ENCODE measurements at places on chromosomes 2 and 18.

DNA sequence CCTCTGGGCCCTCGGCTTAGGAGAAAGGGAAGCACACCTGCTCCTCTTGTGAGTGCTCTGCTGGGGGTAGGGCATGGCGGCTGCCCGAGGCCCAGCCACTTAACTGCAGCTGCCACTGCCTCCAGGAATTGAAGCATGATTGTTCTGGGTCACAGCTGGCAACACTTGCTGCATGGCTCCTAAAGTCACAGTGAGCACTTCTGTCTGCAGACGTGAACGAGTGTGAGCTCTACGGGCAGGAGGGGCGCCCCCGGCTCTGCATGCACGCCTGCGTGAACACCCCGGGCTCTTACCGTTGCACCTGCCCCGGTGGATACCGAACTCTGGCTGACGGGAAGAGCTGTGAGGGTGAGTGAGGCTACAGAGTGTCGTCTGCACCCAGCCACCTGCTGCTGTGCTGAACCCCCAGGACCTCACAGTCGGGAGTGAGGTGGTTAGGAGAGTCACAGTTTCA lies 44.4 kb downstream of the FBLN7 start:
- DNase-seq, result peak; percentile 85

GRCh38 chr2:24723665-24724064 lies 69.5 kb downstream of the PTRHD1 start:
- no peak for DNase-seq

- no peak for DNase-seq
These were observed 179.6 kb downstream of the MGAT5 start for GRCh38 chr2:134433469-134433868.

DNA sequence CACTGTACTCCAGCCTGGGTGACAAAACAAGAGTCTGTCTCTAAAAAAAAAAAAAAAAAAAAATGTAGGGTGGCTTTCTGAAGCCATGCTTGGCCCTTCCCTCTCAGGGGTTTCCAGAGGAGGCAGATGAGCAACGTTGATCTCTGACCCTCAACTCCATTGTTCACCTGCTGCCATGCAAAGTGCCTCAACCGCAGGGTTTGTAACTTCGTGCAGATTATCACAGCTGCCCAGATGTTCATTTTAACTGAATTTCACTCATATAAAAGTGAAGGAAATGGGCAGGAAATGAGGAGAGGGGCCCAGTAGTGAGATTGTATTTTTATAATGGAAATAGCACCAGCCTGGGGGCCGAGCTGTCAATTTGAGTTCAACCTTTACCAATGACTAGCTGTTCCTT lies 14.9 kb upstream of the B3GNT2 start:
- no peak for DNase-seq

DNA sequence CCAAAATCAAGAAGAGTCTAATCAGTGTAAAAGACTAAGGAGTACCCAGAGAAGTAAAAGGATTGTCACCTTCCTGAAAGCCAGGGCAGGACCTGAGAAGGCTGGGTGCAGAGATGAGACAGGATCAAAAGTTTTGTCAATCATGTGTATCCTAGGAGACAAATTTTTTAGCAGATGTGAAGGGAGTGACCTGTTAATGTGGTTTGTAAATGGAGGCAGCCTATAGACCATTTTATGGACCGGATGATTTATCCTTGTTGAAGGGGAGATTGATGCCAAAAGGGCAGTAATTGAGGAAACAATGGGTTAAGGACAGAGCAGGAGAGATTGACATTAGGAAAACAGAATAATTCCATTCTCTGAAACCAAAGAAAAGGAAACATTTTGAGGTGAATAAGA lies 813 bp downstream of the NDC80 start:
- no peak for DNase-seq

GRCh38 chr2:233973786-233974185 lies 56.6 kb downstream of the TRPM8 start:
- no peak for DNase-seq

GRCh38 chr2:74093426-74093825 lies 54.3 kb downstream of the BOLA3 start:
- DNase-seq, result no peak
